CD4-positive, alpha-beta T cell (primary cell): ENCODE measurements at places on chromosomes 7 and 10. TPM values are rescaled to one million over a fixed set of nuclear protein-coding genes. Genes with fewer than 3 reads are reported as not detected.

Gene SLC16A12
- total RNA-seq: not detected

GRCh38 chr7:7536396-7537019 lies 835 bp upstream of the COL28A1 start:
- no peak for DNase-seq

GRCh38 chr10:65805993-65806392 lies 1119.8 kb upstream of the LRRTM3 start:
- no peak for DNase-seq

GRCh38 chr7:101201695-101202602 lies 1.1 kb upstream of the MOGAT3 start:
- DNase-seq: no peak

Gene MACC1
- total RNA-seq: 0.05 TPM

Gene LEP
- not detected for total RNA-seq

- DNase-seq: no peak
These were observed 37.1 kb downstream of the SNX10 start for GRCh38 chr7:26328498-26329390.

GRCh38 chr7:155807789-155808548 lies 4.3 kb downstream of the SHH start:
- no peak for DNase-seq

- no peak for DNase-seq
These were observed 5.9 kb downstream of the AGR3 start for GRCh38 chr7:16875861-16876260.

- DNase-seq: no peak
These were observed 8.1 kb downstream of the TMEM120A start for GRCh38 chr7:75986147-75986781.

- DNase-seq: no peak
These were observed 6.1 kb upstream of the VGF start for GRCh38 chr7:101171442-101171837.

- DNase-seq: no peak
These were observed 487.9 kb downstream of the KCNMA1 start for GRCh38 chr10:77149706-77150105.

DNA sequence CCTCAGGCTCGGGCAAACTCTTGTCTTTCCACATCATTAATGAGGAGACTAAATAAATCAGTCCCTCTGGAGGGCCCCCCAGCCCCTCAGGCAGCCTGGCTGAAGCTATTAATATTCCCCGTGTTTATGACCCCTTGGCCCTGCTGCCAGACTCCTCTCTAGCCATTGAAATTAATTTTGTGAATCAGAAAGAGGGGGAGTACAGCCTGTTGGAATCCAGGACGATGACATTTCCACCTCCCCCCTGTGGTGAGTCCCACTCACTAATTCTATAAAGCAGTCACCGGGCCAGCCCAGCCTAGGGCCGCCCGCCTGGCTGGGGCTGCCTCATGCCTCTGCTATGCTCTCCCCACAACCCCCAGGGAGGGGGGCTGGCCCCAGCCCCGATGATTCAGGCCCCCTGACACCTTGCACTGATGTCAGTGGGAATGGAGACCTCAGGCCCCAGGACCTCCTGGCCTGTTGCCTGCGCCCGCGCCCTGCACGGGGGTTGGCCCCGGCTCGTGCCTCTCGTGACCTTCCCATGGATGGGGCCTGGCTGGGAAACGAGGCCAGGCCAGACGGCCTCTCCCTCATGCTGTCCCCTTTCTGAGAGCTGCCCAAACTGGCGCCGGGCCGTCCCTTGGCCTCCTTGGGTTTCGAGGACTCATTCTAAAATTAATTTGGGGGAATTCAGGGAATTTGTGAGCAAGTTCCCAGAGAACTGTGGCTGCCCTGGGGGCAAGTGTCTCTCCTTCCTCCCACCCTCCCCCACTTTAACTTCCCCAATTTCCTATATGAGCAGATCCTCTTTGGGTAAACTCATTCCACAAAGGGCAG lies 34.0 kb downstream of the TMEM270 start:
- DNase-seq: no peak

- DNase-seq: no peak
These were observed 616.4 kb upstream of the MGMT start for GRCh38 chr10:128850647-128851046.

- DNase-seq: no peak
These were observed 118.9 kb downstream of the LRRC18 start for GRCh38 chr10:48820699-48821098.

- no peak for DNase-seq
These were observed 6.2 kb downstream of the SFXN4 start for GRCh38 chr10:119159332-119159731.

- DNase-seq: no peak
These were observed 68.1 kb downstream of the TNS3 start for GRCh38 chr7:47513741-47514241.

GRCh38 chr7:115410972-115411686 lies 489.2 kb downstream of the MDFIC start:
- DNase-seq: no peak

DNA sequence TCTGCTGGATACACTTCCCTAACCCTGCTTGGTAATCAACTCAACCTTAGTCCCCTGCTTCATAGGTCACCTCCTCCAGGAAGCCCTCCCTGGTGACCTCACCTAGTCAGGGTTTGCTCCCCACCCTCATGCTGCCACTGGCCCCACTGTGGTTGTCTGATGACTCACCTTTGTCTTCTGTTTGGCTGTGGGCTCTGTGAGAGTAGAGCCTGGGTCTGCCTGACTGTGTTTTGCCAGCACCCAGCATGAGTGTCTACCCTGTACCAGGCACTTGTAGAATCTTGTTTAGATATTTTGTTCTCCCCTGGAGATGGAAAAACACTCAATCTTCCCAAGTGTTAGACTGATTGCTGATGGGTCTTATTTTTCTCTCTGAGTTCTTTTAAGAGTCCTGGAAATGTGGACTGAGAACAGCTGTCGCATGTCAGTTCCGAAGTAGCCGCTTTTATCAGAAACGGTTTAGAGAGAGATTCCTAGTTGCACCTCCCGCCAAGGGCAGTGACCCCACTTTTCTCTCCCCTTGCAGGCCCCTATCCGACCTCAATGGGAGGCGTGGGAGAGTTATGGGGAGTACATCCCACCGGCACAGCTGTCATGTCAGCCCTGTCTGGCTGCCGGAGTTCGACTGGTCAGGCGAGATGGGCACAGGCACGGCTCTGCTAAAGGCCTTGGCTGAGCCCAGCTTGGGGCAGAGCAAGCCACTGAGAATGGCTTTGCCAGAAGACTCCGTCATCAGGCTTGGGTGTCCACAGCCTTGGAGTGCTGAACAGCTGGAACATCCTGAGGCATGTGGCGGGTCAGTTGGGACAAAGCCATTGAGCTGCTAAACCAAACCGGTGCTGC lies 134.3 kb downstream of the GRK5 start:
- DNase-seq: peak; percentile 46

DNA sequence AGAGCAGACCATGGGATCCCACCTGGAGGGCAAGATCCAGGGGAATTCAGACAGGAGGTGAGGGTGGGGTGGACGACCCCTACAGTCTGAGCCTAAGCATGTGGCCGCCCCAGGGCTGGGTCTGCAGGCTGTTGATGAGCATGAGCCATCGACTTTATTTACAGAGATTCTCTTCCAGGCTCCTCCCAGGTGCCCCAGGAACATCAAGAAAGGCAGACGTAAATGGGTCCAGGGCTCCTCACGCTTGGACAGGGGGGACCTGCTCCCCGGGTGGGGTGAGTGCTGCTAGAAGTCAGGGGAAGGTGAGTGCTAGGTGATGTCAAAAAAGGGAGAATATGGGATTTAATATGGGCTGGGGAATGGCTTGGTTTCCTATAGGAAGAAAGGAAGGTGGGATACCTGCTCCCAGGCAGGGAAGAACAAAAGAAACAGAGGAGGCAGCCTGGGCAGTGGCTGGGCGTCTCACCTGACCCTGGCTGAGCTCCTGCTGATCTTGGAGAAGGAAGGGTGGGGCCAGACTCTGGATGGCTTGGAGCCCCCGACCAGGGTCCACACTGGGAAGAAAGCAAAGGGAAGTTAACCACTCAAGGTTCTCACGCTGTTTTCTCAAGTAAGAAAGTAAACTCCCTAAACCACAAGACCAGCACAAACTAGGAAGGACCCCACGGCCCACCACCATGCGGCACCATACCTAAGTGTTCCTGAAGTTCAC lies 162.1 kb upstream of the SHH start:
- no peak for DNase-seq

DNA sequence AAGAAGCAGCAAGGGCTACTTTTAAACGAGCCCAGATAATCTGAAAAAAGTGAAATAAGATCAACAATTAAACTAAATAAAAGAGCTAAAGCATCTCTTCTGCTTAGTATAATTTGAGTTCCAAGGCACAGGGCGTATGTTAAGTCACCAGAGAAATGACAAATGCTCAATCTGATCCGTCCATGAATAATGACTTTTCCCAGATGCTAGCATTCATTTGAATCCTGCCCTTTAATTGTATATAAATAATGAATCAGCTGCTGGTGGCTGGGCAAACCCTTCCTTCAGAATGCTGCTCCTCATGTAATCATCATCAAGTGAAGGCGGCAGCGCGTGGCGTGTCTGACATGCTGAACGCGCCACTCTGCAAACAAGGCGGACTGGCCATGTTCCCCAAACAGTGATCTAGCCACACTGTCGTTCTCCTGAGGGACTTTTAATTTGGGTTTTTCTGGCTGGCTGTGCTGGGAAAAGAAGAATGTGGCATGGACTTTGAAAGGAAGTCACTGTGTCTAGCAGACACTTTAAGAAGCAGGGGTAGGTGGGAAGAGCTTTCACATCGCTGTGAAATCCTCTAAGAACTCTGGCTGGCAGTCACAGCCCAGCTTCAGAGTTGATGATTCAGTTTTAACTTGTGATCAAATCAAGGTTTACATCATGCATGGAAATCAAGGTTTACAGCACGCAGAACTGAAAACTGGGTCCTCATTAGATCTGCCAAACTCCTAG lies 70.7 kb downstream of the BEND7 start:
- DNase-seq: no peak
